Muscle of leg (tissue), 16 donors: ENCODE measurements at places on chromosomes 1 and 21. TPM values are rescaled to one million over a fixed set of nuclear protein-coding genes. Genes with fewer than 3 reads are reported as not detected.
A peak's percentile ranks its signal among the peaks of the same experiment; 100 is the strongest.

DNA sequence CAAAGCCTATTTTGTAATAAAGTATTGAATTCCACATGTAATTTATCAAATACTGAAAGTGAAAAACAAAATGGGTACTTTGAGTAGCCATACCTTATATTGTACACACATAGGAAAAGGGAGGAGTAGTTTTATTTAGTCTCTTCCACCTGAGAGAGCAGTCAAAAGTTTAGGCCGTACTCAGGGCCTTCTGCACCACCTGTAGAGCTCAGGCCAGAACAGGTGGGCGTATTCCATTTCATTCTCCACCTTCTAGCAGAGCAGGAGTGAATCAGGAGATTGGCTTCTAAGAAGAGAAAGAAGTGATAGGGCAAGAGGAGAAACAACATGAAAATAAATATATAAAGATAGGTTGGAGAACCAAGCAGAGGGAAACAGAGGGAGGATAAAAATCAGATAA, 44.0 kb downstream of the TRAF5 start:
- no peak for DNase-seq

DNA sequence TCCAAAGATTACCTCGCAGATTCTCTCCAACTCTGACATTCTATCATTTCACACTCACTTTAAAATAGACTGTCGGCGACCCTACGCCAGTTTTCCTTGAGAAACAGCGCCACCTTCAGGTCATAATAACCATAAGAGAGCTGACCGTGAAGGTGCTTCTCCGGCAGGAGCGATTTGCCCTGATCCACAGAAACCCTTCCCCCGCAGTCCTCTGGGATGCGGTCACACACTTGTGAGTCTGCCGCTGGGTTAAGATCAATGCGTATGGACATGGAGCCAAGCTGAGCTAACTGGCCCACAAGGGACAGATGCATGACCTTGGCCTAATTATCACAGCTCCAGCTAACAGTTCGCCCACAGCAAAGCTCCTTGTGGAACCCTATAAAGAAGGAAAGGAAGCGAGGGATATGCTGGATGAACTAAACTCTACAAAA, 32.8 kb upstream of the IFNAR2 start:
- peak; percentile 84 for DNase-seq

- peak; percentile 70 for DNase-seq
Observed at GRCh38 chr1:56017336-56017735, 562.0 kb downstream of the PLPP3 start.

GRCh38 chr1:94017155-94017829, 103.7 kb downstream of the ABCA4 start:
- DNase-seq, result no peak

DNA sequence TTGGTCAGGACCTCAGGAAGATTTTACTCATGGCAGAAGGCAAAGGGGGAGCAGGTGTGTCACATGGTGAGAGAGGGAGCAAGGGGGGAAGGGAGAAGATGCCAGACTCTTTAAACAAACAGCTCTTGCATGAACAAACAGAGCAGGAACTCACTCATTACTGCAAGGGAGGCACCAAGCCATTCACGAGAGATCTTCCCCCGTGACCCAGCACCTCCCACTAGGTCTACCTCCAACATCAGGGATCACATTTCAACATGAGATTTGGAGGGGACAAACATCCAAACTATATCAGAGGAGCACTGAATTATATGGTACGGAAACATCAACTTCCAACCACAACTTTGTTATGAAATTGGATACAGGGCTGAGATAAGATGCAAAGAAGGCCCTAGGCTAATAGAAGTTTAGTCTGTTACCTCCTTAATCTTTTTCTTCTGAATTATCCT, 164.9 kb downstream of the ST6GALNAC3 start:
- no peak for DNase-seq

DNA sequence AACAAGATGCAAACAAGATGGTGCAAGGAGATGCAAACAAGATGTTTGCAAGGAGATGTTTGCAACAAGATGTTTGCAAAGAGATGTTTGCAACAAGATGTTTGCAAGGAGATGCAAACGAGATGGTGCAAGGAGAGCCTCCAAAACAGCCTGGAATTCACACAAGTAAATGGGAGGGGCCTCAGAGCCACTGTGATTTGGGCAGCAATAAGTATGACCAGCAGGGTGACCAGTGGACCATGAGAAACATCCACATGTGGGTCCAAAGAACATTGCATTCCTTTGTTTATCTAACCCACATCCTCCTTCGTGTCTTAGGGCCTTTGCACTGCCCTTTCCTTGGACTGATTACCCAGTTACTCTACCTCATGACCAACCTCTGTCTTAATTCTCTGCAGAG, 162.9 kb downstream of the PLPP3 start:
- DNase-seq, result no peak

DNA sequence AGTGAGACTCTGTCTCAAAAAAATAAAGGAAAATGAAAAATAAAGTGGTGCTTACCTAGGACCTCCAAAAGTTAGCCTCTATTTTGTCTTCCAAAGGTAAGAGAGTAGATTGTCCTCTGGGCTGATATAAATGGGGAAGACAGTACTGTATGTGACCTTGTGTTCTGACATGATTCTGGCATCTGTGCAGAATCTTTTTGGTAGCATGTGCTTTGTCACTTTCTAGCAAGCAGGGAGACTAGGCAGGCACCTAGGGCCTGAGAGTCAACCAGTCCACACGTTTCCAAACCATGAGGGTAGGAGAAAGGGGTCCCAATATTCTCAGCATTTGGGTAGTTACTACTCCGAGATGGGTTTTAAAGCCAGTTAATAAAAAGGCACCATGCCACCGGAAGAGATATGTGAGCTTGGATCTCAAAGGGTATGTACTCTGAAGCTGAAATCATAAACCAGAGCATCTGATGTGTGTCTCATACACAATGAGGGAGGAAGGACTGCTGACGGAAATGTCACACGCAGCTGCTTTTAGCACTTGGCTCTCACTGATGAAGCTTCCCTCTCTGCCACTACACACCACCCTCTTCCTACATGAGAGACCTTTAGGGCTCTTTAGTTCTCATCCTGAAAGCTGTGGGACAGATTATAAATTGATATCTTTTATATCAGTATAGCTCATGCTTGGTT, 27.0 kb upstream of the SLC16A1 start:
- peak; percentile 68 for DNase-seq

GRCh38 chr1:198622001-198622400, 16.8 kb upstream of the PTPRC start:
- no peak for DNase-seq

APH1A gene
- 113 TPM for polyA plus RNA-seq

U2AF1 gene
- 51.4 TPM for polyA plus RNA-seq

SEC16B gene
- polyA plus RNA-seq, result 6.5 TPM

FLAD1 gene
- polyA plus RNA-seq, result 20.0 TPM

TFF3 gene
- polyA plus RNA-seq, result 5.5 TPM

MSH4 gene
- polyA plus RNA-seq, result 0.25 TPM

HES2 gene
- 0.10 TPM for polyA plus RNA-seq

LRRC8B gene
- 3.1 TPM for polyA plus RNA-seq

RIMKLA gene
- polyA plus RNA-seq, result 0.55 TPM
